Stimulated activated CD8-positive, alpha-beta memory T cell treated with anti-CD3 and anti-CD28 coated beads, Interleukin-7, amount 100 ng/mL, for 4 hours (primary cell): ENCODE measurements at places on chromosomes 1 and 21.

DNA sequence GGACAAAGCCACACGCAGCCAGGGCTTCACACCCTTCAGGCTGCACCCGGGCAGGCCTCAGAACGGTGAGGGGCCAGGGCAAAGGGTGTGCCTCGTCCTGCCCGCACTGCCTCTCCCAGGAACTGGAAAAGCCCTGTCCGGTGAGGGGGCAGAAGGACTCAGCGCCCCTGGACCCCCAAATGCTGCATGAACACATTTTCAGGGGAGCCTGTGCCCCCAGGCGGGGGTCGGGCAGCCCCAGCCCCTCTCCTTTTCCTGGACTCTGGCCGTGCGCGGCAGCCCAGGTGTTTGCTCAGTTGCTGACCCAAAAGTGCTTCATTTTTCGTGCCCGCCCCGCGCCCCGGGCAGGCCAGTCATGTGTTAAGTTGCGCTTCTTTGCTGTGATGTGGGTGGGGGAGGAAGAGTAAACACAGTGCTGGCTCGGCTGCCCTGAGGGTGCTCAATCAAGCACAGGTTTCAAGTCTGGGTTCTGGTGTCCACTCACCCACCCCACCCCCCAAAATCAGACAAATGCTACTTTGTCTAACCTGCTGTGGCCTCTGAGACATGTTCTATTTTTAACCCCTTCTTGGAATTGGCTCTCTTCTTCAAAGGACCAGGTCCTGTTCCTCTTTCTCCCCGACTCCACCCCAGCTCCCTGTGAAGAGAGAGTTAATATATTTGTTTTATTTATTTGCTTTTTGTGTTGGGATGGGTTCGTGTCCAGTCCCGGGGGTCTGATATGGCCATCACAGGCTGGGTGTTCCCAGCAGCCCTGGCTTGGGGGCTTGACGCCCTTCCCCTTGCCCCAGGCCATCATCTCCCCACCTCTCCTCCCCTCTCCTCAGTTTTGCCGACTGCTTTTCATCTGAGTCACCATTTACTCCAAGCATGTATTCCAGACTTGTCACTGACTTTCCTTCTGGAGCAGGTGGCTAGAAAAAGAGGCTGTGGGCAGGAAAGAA lies 8.1 kb downstream of the PSRC1 start:
- no peak for DNase-seq

GRCh38 chr1:108747171-108747850 lies 837 bp downstream of the STXBP3 start:
- peak; percentile 11 for DNase-seq

DNA sequence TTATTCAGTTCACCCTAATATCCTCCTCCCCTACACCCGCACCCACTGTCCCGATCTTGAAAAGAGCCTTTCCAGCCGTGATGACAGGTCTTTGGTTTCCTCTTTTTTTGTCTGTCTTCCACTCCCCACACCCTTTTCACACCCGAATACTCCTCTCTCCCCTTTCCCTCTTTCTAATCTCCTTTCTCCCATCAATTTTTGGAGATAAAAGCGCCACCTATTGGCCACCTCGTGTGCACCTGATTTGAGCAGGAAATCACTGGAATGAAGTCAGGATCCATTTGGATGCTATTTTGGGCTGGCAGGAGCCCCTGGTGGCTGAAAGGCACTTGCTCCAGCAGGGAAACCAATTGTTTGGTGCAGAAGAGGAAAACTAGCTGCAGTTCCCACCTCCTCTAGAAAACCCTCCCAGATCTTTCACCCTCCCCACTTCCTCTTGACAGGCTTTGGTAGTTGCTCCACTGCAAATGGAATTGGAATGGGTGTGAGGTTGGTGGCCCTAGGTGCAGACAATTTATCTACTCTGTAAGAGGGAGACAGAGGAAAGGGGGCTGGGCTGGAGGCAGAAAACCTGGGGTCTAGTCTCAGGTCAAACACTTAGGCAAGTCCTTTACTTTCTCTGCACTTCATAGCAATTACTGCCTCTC lies 8.4 kb downstream of the FOXE3 start:
- DNase-seq: no peak

DNA sequence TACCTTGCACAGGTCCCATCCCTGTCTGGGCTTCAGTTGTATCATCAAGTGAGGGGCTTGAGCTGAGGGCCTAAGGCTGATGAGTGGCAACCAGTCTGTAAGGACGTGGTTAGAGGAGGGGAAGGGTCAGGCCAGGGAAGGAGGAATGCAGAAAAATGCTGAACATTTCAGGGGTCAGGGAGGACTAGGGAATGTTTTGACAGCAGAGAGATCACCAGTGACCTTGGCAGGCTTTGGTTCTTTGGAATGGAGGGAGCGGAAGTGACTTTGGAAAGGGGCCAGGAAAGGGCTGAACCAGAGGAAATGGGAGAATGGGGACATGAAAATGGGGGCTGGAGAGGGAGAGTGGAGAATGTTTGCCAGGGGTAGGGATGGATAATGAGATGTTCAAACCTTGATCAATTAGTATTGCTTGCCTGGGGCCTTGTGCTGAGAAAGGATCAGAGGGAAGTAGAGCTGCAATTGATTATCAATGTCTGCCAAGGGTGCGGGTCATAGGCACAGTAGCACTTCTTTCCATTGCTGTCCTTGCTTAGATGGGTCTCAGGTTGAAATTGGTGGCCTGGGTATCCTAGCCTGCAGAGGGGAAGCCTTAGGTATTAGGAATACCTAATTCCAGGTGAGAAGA lies 7.4 kb downstream of the LDLRAP1 start:
- DNase-seq: no peak

GRCh38 chr1:227828786-227829185 lies 13.3 kb downstream of the PRSS38 start:
- DNase-seq: no peak

DNA sequence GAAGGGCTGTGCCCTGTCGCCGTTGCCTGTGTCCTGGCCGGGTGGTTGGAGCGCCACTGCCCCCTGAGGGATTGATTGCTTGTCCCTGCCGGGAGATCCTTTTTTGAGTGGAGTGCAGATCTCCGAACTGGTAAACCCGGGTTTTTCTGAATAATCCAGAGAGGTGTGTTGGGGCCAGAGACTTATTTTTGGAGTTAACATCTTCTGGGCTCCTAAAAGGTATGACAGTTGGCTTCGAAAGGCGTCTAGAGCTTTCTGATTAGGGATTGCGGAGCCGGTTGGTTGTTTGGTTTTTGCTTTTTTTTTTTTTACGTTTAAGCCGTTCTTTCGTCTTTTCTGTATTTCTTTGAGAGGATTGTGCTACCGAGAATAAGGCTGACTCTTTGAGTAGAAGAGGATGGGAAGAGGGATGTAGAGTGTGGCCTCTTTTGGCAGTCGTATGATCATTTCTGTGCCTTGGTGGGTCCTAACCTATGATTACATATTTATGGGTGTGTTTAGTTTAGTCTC lies 756 bp downstream of the RLF start:
- DNase-seq: no peak

DNA sequence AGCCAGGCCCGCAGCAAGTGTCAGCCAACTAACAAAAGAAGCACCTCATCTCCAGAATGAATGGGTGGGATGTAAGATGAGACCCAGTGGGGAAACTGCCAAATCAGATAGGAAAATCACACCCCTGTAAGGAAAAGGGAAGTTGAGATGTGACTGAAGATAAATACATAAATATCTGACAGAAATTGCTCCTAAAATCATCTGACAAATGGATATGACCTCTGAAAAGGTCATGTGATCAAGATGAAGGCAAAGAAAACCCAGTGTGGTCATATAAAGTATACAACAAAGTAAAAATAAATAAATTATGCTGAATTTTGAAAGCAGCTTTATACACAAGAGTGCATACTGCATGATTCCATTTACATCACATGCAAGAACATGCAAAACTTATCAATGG lies 12.7 kb downstream of the SIPA1L2 start:
- no peak for DNase-seq

DNA sequence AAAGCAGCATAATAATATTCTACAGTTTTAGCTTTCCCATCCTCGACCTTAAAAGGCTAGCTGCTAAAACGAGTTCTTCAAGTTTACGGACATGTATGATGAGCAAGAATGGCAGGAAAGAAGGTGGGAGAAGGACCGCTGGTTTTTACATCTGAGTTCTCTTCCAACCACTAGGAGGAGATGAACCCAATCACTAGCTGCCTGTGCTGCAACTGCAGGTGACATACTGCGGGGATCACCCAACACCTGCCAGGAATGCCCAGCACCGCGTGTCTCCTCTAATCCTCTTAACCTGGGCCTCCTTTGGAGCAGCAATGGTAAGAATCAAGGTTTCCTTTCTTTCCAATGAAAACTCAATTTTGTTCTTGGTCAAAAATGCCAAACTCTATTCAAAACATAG lies 23.5 kb downstream of the TOR3A start:
- no peak for DNase-seq

- no peak for DNase-seq
Observed at GRCh38 chr1:240086726-240087125, 5.0 kb upstream of the FMN2 start.

- DNase-seq: no peak
Observed at GRCh38 chr1:207866471-207867135, 44.3 kb downstream of the CD34 start.

GRCh38 chr1:229204921-229205777 lies 65.8 kb upstream of the RAB4A start:
- no peak for DNase-seq

DNA sequence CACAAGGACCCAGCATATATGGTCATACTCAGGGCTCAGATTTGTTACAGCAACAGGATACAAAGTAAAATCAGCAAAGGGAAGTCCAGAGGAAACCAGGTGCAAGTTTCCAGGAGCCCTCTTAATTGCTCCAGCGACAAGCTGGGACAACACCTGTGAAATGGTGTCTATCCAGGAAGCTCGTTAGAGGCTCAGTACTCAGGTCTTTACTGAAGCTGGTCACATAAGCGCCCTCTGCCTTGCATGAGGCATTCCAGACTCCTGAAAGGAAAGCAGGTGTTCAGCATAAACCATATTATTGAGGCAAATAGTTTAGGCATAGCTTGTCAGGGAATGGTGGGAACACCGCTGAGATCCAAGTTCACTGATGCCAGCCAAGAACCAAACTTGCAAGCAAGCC lies 231.0 kb downstream of the SLC35F3 start:
- no peak for DNase-seq

DNA sequence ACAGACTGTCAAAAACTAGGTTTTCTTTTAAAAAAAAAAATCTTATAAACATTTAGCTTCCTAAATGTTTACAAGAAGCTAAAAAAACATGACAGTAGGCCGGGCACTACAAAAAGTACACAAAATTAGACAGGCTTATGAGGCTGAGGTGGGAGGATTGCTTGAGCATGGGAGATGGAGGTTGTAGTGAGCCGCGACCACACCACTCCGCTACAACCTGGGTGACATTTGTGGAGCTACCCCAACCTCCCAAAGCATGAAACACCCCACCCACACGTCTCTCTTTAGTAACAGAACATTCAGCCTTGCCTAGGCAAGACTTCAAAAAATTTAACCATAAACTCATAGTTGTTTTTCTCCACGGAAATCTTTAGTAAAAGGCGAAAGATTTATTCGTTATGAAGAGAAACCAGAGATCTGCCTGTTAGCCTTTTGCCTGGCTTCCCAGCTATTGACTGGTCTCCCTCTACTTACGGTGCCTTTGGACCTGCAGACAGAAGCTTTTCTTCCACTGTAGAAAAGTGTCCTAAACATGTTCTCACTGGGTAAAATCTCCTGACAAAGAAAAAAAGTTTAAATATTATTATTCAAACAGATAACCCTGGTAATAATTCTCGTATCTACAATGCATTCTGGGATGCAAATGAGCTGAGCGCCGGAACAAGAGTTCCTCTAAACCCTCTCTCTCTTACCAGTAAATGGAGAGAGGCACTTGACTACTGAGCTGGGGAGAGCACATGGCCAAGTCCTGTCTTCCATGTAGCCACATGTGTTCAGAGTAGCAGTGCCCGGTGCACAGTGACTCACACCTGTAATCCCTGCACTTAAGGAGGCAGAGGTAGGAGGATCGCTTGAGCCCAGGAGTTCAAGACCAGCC lies 9.2 kb downstream of the RNU5D-1 start:
- peak; percentile 66 for DNase-seq
